ENCODE measurements at places on chromosomes 7 and 10.

GRCh38 chr10:33721509-33721908, 387.0 kb upstream of the NRP1 start:
- DNase-seq: no peak
- peaks cover 2% of the 10 kb centered on the region for H3K27me3 ChIP-seq
- H3K36me3 ChIP-seq: no peaks in the 10 kb centered on the region
- H3K27ac ChIP-seq: no peak overlapping the region

GRCh38 chr10:69048103-69048502, 39.8 kb upstream of the SRGN start:
- peaks cover 70% of the 10 kb centered on the region for H3K4me1 ChIP-seq
- peak overlapping the region; percentile 51 for H3K4me3 ChIP-seq
- H3K27ac ChIP-seq: peak overlapping the region; percentile 93
- peak; percentile 78 for DNase-seq

DNA sequence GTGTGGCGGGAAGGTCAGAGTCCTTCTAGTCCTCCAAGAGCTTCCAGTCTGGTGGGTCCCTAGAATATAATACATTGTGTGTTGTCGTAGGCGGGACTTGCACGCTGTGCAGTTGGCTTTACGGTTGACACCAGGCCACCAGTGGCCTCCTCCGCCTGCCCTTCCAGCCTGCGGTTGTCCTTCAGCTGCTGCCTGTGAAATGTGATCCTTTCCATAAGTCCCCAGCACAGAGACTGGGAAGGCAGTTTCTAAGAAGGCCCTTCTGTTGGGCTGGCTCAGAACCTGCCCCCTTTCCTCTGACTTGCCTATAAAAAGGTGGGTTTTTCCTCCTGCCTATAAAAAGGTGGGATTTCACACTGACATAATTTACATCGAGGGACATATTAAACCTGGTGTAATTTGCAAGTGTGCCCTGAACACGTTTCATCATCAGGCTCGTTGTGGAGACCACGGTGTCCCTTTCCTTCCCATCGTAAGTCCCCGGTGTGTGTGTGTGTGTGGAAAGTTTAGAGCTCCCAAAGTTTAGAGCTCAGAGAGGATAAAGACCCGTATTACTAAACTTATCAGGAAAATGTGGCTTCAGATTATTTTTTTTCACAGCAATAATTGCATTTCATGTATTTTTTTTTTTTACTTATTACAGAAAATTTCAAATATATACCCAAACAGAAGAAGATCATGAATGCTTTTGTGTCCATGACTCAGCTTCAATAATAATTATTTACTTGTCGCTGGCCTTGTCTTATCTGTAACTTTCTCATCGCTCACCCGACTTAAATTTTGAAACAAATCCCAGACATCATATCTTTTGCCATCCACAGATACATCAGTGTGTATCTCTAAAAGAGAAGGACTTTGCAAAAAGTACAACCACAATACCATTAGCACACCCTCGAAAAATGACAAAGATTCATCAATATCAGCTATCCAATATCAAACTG, 45.1 kb downstream of the CUX1 start:
- H3K27me3 ChIP-seq: no peaks in the 10 kb centered on the region
- H3K4me1 ChIP-seq: peaks cover 18% of the 10 kb centered on the region
- no peak overlapping the region for H3K27ac ChIP-seq
- no peak overlapping the region for H3K4me3 ChIP-seq
- no peaks in the 10 kb centered on the region for H3K36me3 ChIP-seq
- no peak for DNase-seq

- no peak overlapping the region for H3K4me3 ChIP-seq
- H3K36me3 ChIP-seq: no peaks in the 10 kb centered on the region
- H3K27ac ChIP-seq: no peak overlapping the region
- DNase-seq: no peak
- H3K4me1 ChIP-seq: no peaks in the 10 kb centered on the region
- H3K27me3 ChIP-seq: peaks cover 36% of the 10 kb centered on the region
Measured at GRCh38 chr7:132080967-132081668, 495.2 kb downstream of the PLXNA4 start.

- no peaks in the 10 kb centered on the region for H3K36me3 ChIP-seq
- no peak for DNase-seq
- no peaks in the 10 kb centered on the region for H3K27me3 ChIP-seq
- H3K4me3 ChIP-seq: no peak overlapping the region
- no peak overlapping the region for H3K27ac ChIP-seq
Measured at GRCh38 chr7:2245883-2246675, 4.1 kb downstream of the NUDT1 start.

GRCh38 chr10:101133489-101134298, 2.6 kb downstream of the TLX1 start:
- H3K4me3 ChIP-seq: peak overlapping the region; percentile 10
- no peak for DNase-seq
- peaks cover 6% of the 10 kb centered on the region for H3K4me1 ChIP-seq
- no peaks in the 10 kb centered on the region for H3K36me3 ChIP-seq
- H3K27me3 ChIP-seq: peaks cover 76% of the 10 kb centered on the region
- no peak overlapping the region for H3K27ac ChIP-seq
